ENCODE measurements at places on chromosomes 13 and 19.

- DNase-seq: no peak
These were observed 881 bp downstream of the ZNF20 start for GRCh38 chr19:12139269-12139668.

- no peak for DNase-seq
These were observed 56.1 kb upstream of the FREM2 start for GRCh38 chr13:38630780-38631179.

DNA sequence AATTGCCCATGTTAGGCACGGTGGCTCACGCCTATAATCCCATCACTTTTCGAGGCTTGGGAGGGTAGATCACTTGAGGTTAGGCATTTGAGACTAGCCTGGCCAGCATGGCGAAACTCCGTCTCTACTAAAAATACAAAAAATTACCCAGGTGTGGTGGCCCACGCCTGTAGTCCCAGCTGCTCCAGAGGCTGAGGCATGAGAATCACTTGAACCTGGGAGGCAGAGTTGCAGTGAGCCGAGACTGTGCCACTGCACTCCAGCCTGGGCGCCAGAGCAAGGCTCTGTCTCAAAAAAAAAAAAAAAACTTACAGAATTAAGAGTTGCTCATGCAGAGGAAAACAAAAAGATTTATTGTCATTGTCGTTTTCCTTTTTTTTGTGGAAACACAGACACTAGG lies 3.4 kb upstream of the PSMC4 start:
- DNase-seq: no peak

- DNase-seq: no peak
These were observed 1.7 kb downstream of the WDR83 start for GRCh38 chr19:12668346-12668745.

- DNase-seq: no peak
These were observed 2.3 kb upstream of the EIF3G start for GRCh38 chr19:10122045-10122444.

- no peak for DNase-seq
These were observed 51.9 kb downstream of the SLAIN1 start for GRCh38 chr13:77749344-77749880.

DNA sequence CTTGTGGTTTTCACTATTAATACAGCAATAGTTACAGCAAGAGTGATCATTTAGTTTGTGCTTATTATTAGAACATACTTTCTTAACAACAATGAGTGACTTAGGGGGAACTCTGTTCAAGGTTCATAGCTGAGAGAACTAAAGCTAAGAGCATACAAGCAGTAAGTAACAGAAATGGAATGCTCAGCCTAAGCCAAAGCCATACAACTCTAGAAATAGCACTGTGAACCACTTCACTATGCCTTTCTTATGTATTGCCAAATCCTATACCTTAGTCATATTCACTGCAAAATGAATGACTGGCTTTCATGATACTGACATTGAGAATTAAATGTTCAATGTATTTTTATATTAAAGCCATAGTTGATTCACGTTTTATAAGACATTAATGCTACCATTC lies 599.7 kb upstream of the SLITRK1 start:
- DNase-seq: no peak

- DNase-seq: no peak
These were observed 174.6 kb downstream of the SUCLA2 start for GRCh38 chr13:47826471-47826870.

- DNase-seq: no peak
These were observed 52.4 kb downstream of the RFX2 start for GRCh38 chr19:6057651-6058517.

DNA sequence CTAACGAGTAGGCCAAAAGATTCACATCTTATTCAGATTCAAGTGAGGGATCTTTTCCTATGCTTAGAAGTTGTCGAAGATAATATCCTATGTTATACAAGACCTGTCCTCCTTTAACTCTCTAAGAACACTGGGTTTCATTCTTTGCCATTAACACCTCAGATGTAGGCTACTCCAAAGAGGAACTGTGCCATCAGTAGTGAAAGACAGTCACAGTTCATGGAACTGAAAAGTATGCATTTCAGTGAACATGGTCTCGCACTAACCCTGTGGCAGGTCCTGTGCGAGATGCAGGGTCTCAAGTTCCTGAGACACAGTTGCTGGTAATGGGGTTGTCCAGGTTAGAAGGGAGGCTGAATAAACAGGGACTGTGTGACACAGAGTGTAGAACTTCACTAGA lies 4.1 kb downstream of the LGALS16 start:
- no peak for DNase-seq

- DNase-seq: no peak
These were observed 7.6 kb downstream of the EPS8L1 start for GRCh38 chr19:55083004-55083850.

DNA sequence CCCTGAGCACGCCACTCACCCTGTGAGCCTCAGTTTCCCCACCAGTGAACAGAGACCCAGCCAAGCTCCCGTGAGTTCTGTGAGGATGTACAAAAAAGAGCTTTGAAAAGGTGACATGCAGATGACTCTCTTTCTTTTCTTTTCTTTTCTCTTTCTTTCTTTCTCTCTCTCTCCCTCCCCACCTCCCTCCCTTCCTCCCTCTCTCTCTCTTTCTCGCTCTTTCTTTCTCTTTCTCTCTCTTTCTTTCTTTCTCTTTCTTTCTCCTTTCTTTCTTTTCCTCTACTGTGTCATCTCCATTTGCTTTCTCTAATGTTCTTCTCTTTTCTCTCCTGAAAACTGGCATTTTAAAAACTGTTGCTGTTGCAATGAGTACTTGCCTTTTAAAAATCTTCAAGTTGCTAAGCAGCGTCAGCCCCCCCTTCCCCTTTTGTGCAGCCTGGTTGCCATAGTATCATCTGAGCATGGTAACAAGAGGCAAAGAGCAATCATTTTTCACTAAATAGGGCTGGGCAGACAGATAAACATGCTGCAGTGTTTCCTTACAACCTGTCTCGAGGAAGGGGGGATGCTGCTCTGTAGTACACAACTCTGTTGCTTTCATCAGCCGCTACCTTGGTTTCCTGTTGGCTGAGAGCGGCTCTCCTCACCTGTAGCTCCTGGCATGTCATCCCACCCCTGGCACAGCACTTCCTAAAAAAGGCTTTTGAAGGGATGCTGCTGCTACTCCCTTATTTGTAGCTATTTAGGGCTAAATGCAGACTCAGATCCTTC lies 108.7 kb upstream of the MBNL2 start:
- peak; percentile 61 for DNase-seq

GRCh38 chr19:2455851-2456570 lies 748 bp downstream of the LMNB2 start:
- no peak for DNase-seq

DNA sequence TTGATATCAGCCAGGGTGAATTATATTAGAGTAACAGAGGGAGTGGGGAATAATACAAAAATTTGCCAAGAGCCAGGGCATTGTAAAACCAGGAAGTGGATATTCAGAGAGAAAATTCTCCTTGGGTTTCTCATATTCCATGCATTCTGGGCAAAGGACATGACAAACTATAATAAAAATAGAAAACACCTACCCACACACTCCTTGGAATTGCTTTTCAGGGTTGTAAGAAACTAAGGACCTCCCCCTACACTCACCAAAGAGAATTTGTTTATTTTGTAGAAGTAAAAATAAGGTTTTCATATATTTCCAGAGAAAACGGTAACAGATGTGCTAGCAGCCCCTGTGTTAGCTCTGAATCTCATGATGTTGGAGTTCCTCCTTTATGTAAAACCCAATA lies 649.6 kb downstream of the SLITRK1 start:
- DNase-seq: no peak

DNA sequence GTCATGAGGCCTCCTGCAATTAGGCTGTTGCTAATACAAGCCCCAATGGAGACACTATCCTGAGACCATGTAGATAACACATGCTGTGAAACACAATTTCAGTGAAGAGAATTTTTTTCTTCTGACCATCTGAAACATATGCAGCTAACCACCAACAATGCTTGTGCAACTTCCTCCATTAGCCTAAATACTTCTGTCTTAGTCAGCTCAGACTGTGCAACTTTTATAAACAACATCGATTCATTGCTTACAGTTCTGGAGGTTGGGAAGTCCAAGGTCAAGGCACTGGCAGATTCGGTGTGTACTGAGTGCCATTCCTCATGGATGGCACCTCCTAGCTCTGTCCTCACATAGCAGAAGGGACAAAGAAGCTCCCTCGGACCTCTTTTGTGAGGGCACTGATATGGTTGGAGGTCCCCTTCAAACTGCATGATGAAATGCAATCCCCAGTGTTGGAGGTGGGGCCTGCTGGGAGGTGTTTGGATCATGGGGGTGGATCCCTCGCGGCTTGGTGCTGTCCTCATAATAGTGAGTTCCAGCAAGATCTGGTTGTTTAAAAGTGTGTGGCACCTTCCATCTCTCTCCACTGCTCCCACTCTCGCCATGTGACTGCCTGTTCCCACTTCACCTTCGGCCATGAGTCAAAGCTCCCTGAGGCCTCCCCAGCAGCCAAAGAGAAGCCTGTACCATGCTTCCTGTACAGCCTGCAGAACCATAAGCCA lies 27.7 kb downstream of the STK24 start:
- no peak for DNase-seq

- DNase-seq: no peak
These were observed 103.1 kb upstream of the RNF113B start for GRCh38 chr13:98280176-98280510.

GRCh38 chr19:11587302-11587974 lies 9.8 kb upstream of the ZNF627 start:
- peak; percentile 91 for DNase-seq

GRCh38 chr19:3343619-3344502 lies 22.5 kb upstream of the NFIC start:
- peak; percentile 62 for DNase-seq

DNA sequence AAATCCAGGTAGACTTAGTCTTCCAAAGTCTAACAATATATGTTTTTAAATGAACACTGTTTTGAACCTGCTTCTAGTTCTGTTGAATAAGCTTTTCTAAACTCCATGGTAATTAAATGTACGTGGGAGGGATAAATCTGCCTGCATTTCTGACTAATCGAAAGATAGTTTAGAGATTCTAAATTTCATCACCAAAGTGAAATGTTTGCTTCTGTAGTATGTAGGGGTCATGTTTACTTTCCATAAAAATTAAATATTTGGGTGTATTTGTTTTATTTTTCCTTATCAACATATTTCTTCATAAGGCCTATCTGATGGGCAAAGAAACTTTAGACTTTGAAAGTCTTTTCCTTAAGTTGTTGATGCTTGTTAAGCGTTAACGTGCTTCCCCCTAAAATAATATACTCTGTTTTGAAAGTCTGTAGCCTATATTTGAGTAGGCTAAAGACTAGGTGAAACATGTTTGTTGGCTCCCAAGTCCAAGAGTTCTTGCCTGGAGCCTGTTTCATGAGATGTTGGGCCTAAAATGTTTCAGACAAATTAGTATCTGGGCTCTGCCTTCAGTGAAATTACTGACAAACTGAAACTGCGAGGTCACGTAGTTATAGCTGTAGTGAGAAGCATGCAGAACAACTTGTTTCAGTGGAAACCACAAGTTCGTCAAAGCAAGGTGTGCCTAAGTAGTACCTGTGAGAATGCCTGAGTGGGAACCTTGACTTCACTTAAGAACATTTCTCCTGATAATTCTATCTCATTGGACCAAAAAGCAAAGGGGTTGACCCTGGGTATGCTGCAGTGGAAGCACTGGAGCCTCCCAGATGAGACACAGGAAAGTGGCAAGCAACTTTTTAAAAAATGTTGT lies 126.2 kb downstream of the LMO7 start:
- no peak for DNase-seq

- DNase-seq: no peak
These were observed 160.8 kb upstream of the SERP2 start for GRCh38 chr13:44212633-44213396.

- no peak for DNase-seq
These were observed 11.1 kb upstream of the ENOX1 start for GRCh38 chr13:43797869-43798268.

DNA sequence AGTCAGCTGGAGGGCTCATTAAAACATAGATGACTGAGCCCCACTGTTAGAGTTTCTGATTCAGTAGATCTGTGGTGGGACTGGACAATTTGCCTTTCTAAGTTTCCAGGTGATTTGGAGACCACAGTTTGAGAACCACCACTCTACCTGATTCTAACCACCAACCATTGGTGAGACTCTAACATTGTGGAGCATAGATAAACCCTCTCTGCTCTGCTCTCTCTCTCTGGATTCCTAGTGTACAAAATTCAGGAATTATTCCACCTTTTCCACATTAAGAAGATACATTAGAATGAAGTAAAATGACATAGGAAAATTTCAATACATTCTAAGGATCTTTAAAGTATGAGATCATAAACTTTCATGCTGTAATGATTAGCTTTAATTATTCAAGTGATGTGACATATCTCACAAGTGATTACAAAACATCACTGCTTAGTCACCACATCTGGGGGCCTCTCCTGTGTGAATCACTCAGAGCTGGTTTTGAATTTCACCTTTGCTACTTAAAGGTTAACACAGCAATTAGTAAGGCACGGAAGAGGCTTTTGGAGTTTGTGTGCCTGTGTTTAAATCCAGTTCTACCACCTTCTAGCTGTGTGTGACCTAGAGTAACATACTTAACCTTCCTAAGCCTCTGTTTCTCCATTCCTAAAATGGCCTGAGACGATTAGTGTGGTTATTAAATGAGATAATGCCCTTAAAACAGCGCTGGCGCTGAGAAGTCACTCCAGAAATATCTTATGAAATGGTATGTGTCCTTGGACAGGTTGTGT lies 78.5 kb upstream of the NBEA start:
- no peak for DNase-seq

GRCh38 chr13:105974380-105974779 lies 561.1 kb downstream of the EFNB2 start:
- no peak for DNase-seq

GRCh38 chr19:46862974-46863632 lies 2.3 kb downstream of the ARHGAP35 start:
- DNase-seq: peak; percentile 14

DNA sequence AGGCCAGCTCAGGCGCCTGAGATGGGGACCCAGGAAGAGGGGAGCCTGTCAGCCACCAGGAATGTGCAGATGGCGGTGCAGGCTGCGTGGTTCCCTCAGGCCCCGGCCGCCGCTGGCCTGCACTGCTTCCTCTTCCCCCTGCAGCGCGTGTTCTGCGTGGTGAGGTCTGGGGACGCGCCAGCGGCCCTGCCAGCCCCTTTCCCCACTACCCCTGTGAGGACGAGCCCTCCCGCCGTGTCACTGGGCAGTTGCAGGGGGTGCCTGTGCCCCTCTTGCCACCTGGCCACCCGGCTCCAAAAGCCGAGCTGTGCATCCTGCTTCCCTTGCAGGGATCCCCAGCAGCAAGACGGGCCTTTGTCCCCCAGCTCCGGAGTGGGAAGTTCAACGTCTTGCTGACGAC lies 58.4 kb downstream of the SMARCA4 start:
- no peak for DNase-seq

DNA sequence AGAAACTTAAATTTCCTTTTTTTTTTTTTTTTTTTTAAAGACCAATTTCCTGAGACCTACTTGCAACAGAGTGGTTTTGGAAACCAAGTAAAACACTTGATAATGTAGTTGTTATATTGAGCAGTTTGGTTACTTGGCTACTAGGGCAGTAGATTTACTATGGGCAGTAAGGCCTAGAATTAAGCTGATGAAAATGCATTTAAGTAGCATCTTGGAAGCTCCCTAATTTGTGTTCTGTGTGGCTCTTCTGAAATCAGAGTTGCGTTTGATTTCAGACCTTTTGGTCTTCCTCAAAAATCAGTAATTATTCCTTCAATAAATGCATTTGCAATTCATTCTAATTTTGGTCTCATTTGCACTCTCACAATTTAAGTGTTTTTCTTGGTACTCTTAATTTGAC lies 810 bp downstream of the GPR180 start:
- DNase-seq: no peak

- no peak for DNase-seq
These were observed 48.6 kb upstream of the WASF3 start for GRCh38 chr13:26508885-26509284.
